ENCODE measurements at places on chromosomes 6 and 20.
A peak's percentile ranks its signal among the peaks of the same experiment; 100 is the strongest.

DNA sequence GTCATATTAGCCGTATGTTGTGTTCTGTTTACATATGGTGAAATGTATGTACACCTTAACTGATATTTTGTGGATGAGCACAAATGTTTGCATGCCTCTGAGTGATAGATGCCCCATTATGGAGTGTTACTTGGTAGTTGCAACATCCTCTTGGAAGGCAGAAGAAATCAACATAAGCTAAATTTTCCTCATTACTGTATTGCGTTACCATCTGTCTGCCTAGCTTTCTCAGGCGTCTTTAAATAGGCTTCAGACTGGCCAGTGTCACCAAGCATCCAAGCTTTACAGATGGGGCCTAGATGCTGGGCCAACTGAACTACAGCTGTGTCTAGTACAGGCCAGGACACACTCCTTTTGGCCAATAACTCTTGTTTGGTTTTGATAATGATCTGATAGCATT is 250.6 kb downstream of the SAMD5 start:
- DNase-seq = no peak

- peak; percentile 95 for DNase-seq
Observed at GRCh38 chr20:2651772-2652723, at the start of gene NOP56. Gene NOP56, plus strand, starts transcription at chr20:2652632. Its CDS starts 29 bp downstream, at chr20:2652661.

GRCh38 chr20:57433657-57434389 is 42.6 kb downstream of the RBM38 start:
- peak; percentile 45 for DNase-seq

DNA sequence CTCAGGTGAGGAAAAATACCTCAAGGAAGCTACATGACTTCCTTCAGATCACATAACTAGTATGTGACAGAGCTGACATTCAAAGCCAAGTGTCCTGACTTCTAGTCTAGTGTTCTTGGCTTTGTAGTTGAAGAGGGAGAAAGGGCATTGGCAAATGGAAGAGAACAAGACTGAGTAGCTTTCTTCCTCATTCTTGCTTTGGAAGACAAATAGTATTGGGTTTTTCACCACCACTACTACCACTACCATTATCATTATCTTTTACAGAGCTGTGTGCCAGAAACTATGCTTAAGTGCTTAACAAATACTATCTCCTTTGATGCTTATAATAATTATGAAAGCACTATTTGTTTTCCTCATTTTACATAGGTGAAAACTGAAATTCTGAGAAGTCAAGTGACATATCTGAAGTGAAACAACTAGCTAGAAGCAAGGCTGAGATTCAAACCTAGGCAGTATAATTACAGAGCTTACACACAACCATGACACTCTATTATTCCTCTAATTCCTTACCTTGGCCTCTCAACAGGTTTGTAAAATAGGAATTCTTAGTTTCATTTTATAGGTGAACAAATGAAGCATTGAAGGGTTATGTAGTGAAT is 6.8 kb downstream of the ACSS2 start:
- no peak for DNase-seq

DNA sequence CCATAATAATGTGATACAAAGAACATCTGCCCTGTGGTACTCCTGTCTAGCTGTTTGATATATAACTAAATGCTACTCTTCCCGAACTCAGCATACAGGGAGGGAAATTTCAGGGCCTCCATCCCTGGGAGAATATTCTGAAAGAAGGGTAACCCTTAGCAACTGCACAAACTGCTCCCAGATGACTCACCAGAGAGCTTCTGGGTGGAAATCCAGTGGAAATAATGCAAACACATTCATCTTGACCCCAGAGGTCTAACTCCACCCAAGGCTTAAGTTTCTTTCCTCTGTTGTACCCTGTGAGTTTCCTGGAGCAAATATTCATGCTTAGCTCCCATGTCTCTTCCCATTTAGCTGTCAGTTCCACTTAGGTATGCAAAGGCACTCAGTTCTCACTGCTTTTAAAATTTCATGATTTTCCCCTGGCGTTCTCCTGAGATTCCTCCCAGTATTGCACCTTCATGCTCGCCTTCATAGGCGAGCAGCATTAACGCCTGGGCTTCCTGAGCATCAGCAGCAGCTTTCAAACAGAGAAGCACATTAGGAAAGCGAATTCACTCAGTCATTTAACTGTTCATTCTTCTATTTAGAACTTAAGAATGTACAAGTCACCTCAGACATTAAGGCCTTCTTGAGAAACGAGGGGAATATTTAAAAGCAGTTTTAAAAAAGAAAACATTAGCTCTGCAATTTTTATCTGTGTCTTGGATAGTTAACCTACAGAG is 43.8 kb upstream of the LAMA4 start:
- no peak for DNase-seq

DNA sequence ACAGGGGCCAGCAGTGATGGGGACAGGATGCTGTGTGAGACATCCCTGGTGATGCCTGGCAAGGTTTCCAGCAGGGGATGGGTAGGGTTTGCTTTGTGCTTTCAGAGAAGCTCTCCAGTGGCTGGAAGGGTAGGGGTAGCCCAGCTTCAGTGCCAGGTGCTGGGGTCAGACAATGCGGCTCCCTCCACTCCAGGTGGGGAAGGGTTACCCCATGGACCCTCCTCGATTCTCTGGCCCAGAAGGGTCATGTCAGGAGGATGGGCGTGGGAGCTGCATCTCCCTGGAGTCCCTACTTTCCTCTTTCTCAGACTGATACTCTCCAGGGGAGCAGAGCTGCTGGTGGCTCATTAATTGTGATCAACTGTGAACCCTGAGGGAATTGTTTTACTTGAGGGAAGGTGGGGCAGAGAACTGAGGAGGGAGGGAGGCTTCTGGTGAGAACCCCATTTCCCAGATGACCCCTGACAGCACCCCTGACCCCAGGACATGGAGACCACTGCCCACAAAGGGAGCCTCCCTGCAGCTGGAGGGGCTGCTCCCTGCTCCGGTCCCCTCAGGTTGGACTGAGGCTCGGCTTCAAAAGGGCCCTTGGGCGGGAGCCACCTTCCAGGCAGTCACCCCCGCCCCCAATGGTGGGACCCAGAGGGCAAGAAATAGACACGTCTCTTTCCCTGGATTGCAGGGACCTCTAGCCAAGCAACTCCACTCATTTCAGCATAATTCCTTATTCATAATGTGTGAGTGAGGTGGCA is 100.9 kb upstream of the BHLHE23 start:
- no peak for DNase-seq

- DNase-seq = no peak
Observed at GRCh38 chr6:170178561-170179477, 112.1 kb downstream of the DLL1 start.

GRCh38 chr6:38283734-38284362 is 355.9 kb downstream of the BTBD9 start:
- peak; percentile 31 for DNase-seq

- DNase-seq = no peak
Observed at GRCh38 chr6:53593001-53593488, 48.1 kb upstream of the GCLC start.
